ENCODE measurements at places on chromosomes 5 and 9. TPM values are rescaled to one million over a fixed set of nuclear protein-coding genes. Genes with fewer than 3 reads are reported as not detected.
A peak's percentile ranks its signal among the peaks of the same experiment; 100 is the strongest.

DNA sequence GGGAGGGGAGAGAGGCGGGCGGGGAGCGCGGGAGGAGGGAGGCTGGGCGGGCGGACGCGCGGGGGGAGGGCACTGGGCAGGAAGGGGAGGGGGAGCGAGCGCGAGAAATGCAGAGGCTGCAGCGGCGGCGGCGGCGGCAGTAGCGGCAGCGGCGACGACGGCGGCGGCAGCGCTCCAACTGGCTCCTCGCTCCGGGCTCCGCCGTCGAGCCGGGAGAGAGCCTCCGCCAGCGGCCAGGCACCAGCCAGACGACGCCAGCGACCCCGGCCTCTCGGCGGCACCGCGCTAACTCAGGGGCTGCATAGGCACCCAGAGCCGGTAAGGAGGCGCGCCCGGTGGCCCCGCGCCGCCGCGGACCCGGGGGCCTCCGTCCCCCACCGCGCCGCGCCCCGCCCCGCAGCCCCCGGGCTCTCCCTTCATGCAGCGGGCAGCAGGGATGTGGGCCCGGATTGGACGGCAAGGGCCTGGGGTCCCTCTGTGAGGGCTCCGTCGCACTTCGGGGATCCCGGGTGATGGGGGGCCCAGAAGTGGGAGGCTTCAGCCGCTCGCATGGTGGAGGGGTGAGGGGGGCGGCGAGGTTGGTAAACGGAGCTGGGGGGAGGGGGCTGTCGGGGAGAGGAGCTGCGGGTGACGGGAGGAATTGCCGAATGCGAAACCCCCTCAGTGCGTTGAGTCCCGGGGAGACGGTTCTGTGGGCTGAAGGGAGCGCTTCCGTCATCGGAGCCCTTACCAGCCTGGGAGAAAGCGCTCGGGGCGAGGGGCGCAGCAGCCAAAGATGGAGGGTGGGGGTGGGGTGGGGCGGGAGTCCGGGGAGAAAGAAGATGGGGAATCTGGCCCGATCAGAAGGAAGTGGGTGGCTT, at the start of gene BASP1:
BASP1 (plus strand) TSS at position 139 of the 860 bp plus-strand sequence. CDS start 57,586 bp downstream, outside the sequence.
- peak; percentile 63 for DNase-seq

DNA sequence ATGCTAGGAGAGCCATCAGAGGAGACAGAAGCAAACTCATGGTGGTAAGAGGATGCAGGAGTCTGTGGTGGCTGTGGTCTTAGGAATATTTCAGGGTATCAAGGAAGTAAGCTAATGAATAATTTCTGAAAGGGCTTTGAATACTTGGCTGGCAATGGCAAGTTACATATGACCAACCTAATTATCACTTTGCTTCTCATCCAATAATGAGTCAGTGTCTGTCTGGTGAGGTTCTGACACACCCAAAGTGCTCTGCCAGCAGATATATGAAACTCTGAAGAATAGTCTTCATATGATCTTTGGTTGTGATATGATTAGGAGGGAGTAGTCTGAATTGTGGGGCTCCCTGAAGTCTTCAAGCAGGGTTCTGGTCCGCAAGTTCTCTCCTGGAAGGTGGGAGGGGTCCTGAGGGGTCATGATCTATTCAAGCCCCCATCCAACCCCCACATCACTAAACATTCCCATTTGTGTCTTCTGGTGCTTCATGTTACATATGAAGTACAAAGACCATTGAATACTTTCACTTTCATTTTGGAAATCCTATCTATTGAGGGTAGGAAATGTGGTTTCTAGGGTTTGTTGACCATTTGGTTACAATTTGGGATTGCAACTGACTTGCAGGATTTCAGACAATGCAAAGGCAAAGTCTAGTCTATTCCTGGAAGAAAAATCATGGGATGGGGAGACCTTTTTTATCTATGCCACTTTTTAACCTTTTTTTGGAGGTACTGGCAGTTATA, 199.9 kb upstream of the CDKN2B start:
- no peak for DNase-seq

DNA sequence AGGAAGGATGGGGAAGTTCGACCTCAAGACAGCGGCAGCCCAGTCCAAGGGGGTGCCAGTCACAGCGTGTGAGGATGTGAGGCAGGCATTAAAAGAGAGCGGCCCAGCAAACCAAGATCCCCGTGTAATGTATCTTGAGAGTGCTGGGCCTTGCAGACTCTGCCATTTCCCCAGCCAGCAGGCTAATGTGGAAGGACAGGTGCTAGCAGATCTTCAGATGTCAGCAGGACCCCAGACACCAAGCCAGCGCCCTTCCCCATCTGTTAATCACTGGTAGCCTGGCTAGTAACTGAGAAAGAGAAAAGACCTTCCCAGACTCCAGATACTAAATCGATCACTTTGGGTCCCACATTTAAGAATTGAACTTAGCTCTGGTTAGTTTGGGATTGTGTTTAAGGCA, 62.2 kb downstream of the NTRK2 start:
- DNase-seq = no peak

DNA sequence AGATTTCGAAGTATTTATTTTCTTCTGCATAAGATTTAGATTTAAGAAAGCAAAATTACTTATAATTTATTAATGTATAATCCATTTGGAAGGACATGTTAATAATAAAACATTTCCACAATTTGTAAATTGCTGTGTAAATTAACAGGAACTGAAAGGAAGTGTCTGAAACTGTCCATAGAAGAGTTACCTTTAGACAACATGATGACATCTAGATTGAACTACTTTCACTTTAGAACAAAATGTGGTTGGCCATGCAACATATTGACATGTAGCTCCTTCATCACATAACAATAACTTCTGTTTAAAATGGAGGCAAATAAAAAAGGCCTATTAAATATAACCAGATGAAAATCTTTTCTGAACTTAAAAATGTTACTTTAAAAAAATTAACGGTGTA, 1849.5 kb upstream of the ACO1 start:
- no peak for DNase-seq

DNA sequence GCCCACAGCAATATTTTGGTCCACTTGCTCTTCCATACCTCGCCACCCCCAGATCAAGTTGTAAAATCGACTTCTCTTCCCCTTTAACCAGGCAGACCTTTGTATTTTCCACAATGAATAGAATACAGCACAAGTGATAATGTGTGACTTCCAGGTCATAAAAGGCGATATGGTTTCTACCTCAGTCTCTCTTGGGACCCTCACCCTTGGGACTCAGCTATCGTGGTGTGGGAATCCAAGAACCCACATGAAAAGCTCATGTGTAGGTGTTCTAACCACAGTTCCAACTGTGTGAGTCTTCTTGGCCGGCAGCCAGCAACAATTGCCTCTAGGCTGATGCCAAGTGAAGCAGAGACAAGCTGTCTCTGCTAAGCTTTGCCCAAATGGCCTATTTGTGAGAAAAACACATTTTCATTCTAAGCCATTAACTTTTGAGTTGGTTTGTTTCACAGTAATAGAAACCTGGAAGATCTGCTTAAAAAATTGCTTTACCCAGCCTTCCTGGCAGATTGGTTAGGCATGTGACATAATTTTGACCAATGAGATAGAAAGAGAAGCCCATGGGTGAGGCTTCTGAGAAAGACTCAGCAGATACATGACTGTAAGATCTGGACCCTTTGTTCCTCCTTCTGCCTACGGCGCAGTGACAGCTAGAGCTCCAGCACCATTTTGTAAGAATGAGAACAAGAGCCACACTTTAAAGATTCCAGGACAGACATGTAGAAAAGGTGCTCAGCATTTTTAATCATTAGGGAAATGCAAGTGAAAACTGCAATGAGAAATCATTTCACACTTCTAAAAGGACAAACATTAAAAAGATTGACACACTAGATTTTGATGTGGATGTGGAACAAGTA, 18.3 kb upstream of the MLLT3 start:
- peak; percentile 26 for DNase-seq

- no peak for DNase-seq
These were observed 117.6 kb downstream of the CARTPT start for GRCh38 chr5:71836559-71837112.

The ZBTB34 gene
- 9.8 TPM for total RNA-seq

The ADAMTS13 gene
- total RNA-seq = 7.1 TPM

The GRAMD2B gene
- 18.8 TPM for total RNA-seq
